ENCODE measurements at places on chromosomes 5 and 9.
A peak's percentile ranks its signal among the peaks of the same experiment; 100 is the strongest.

GRCh38 chr9:99183616-99184015 is 38.1 kb downstream of the ALG2 start:
- DNase-seq = no peak

- peak; percentile 51 for DNase-seq
These were observed 11.8 kb upstream of the EXOC3 start for GRCh38 chr5:431001-431710.

GRCh38 chr5:42990892-42991291 is 49.2 kb downstream of the ANXA2R start:
- no peak for DNase-seq

DNA sequence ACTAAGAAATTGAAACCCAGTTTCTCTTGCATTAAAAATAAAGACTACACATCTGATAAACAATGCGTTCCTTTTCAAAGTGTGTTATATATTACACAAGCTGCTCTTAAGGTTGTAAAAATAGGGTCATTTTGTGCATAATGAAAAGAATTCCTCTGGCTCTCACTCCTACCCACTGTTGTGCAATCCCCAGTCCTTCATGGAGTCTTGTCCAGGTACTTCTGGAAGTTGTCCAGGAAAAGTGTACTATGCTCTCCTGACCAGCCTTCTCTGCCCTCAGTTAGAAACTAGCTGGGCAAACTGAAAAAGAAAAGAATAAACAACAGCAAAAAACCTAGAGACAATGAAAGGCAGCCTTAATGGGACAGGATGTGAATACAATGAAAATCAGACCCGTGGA is 345.5 kb upstream of the PAPPA start:
- no peak for DNase-seq

DNA sequence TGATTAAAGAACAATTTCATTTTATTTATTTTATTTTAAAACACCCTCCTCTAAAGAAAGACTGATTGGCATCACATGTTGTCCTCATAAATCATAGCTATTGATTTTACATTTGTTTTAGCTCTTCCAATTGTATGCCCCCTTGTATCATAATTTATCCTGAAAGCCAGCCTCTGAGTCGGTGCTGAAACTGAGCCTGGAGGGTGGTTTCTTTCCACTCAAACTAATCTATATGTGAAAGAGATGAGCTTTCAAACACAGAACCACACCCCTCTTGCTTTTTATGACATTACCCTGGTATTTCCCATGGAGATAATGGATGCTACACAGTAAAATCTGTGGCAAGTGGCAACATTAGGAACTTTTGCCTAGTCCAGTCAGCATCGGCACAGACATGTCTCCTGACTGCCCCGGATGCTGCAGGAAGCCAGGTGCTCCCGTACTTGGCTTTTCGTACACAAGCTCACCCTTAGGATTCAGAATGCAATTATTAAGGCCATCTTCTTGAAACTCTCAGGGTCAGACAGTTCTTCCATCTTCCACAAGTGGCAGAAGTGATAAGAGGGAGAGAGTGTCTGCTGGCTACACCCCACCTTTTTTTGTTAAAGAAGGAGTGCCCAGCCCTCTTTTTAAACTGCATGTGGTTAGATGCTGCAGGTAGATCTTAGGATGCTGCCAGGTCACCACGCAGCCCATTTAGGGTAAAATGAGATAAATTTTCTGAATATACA is 91.1 kb downstream of the SNCAIP start:
- DNase-seq = no peak

DNA sequence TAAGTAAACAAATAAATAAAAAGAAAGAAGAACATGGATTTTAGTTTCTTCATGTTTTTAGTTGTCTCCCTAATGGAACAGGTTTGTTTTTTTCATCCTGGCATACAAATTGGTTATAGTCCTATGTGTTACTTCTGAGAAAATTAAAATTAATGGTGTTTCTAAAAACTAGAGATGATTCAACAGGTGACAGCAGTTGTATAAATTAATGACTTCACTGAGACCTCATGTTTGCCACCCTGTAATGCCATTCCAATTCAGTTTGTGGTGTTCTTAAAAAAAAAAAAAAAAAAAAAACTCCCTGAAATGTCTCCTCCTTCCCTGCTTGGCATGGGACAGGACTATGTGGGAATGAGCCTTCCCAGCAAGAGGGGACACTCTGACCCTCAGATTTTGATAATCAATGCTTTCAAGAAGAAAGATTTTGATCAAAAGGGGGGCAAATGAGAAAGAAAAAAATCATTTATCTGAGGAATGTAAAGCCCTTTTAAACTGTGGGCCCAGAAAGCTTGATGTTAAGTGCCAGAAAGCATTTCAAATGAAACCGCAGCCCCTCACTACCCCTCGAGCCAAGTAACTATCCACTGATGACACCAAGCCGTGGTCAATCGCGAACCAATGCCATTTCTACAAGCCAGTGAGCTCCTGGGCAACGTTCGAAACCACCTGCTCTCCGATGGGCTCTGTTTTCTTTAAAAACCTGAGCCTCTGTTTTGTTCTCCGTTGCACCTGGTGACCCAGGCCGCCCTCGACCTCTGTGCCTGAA is 941 bp downstream of the EXD3 start:
- DNase-seq = no peak

DNA sequence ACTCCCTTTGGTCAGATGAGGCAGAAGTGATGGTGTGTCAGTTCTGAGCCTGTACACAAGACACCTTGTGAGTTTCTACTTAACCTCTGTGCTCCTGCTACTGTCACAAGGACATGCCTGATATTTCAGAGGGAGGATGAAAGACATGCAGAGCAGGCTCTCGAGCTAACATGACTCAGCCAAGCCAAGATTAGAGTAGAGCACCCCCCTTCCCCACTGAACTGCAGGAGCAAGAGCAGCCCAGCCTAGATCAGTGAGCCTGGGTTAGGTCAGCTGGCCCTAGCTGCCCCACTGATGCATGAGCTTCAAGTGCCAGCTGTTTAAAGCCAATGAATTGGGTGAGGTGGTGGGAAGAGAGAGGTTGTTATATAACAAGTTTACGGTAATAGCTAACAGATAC is 36.7 kb downstream of the BRINP1 start:
- no peak for DNase-seq

GRCh38 chr5:54049963-54050362 is 260.4 kb downstream of the ARL15 start:
- DNase-seq = no peak

GRCh38 chr5:135149956-135150723 is 116.1 kb upstream of the PITX1 start:
- no peak for DNase-seq

GRCh38 chr5:132427281-132428146 is 58.0 kb downstream of the SLC22A5 start:
- no peak for DNase-seq

DNA sequence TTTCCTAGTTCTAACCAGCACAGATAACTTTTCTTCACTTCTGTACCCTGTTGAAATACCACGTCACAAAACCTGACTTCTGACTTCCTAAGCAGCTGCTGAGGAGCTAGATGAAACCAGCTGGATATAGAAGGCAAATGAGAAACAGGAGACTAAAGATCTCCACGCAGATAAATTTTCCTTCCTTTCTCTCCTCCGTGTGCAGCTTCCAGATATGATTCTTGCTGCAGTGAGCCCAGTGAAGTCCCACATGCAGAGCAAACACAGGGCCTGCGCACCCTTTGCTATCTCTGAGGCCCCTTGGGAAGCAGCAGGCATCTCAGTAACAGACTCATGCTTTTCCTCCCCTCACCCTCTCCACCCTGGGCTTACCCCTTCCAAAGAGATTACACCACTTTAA is 1638.3 kb downstream of the MAT2B start:
- DNase-seq = no peak
